ENCODE measurements at places on chromosomes 12 and 14.

DNA sequence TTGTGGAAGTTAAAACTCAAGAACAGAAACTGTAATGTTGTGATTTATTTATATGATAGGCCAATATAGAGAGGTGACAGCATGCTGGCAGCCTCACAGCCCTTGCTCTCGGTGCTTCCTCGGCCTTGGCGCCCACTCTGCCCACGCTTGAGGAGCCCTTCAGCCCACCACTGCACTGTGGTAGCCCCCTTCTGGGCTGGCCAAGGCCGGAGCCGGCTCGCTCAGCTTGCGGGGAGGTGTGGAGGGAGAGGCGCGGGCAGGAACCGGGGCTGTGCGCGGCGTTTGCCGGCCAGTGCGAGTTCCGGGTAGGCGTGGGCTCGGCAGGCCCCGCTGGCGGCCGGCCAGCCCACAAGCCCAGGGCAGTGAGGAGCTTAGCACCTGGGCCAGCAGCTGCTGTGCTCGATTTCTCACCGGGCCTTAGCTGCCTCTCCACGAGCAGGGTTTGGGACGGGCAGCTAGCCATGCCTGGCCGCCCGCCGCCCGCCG lies 65.8 kb upstream of the SLC8A3 start:
- peaks cover 4% of the 10 kb centered on the region for H3K36me3 ChIP-seq
- H3K27me3 ChIP-seq, result no peaks in the 10 kb centered on the region
- DNase-seq, result peak; percentile 52
- peak overlapping the region; percentile 71 for H3K4me3 ChIP-seq

DNA sequence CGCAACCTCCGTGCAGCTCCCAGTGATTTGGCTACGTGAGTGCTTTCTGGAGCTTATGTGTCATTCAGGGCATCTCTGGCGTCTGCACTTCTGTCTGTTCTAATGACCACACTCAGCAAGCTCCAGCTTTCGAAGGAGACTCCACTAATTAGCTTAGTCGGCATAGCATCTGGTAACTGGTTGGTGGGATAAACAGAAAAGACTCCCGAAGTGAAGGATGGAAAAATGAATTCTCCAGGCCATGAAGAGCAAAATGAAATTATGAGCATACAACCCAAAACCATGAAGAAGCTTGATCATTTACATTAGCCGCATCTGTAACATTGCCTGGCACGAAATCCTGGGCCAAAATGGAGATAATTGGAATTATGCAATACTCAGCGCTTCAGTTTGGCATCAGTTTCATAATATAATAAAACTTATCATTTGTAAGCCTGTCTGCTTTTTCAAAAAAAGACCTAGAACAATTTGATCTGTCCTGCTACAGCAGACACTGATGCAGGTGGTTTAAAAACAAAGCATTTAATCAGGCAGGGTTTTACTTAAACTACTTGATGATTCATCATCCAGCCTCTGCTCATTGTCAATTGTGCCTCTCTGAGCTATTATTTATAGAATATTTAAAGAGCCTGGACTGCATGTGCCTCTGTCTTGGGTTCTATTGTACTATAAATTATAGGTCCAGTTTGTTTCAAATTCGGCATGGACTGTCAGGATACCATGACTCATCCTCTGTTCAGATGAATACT lies 87.4 kb downstream of the SYT1 start:
- peak overlapping the region; percentile 68 for H3K27ac ChIP-seq
- peaks cover 9% of the 10 kb centered on the region for H3K4me1 ChIP-seq
- peaks cover 2% of the 10 kb centered on the region for H3K27me3 ChIP-seq

- H3K4me3 ChIP-seq, result peak overlapping the region; percentile 80
- peak; percentile 51 for DNase-seq
- H3K27ac ChIP-seq, result no peak overlapping the region
- peaks cover 51% of the 10 kb centered on the region for H3K27me3 ChIP-seq
- H3K4me1 ChIP-seq, result peaks cover 9% of the 10 kb centered on the region
Observed at GRCh38 chr12:114682785-114683708, 928 bp downstream of the TBX3 start.

DNA sequence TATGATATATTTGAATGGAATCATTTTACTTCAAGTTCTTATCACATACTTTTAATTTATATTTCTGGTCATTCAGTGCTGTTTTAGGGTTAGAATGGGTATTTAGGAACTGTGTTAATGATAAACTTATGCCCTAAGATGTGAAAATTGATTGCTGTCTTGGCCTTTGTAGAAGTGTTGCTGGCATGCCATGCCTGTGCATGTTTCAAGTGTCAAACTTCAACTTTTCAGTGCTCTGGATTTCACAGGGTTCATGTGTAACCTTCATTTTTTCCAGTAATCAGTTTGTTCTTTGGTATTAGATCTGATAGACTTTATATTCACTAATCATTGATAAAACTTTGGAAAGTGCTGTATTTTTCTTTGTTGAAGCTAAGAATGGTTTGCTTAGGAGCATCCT lies 36.6 kb downstream of the YLPM1 start:
- no peak overlapping the region for H3K27ac ChIP-seq
- no peak overlapping the region for H3K4me3 ChIP-seq
- no peak for DNase-seq

- no peak overlapping the region for H3K4me3 ChIP-seq
- H3K27ac ChIP-seq, result no peak overlapping the region
- H3K4me1 ChIP-seq, result peaks cover 1% of the 10 kb centered on the region
- H3K36me3 ChIP-seq, result no peaks in the 10 kb centered on the region
- no peaks in the 10 kb centered on the region for H3K27me3 ChIP-seq
Observed at GRCh38 chr12:24113701-24114100, 164.2 kb upstream of the SOX5 start.

GRCh38 chr12:96486751-96487613 lies 2.4 kb upstream of the CFAP54 start:
- no peaks in the 10 kb centered on the region for H3K27me3 ChIP-seq
- H3K36me3 ChIP-seq, result no peaks in the 10 kb centered on the region
- H3K27ac ChIP-seq, result no peak overlapping the region
- no peak for DNase-seq
- H3K4me1 ChIP-seq, result no peaks in the 10 kb centered on the region

GRCh38 chr12:51752234-51752889 lies 96.2 kb downstream of the FIGNL2 start:
- H3K36me3 ChIP-seq, result peaks cover 3% of the 10 kb centered on the region
- no peak overlapping the region for H3K4me3 ChIP-seq
- H3K27ac ChIP-seq, result no peak overlapping the region
- H3K4me1 ChIP-seq, result no peaks in the 10 kb centered on the region

- H3K27me3 ChIP-seq, result peaks cover 6% of the 10 kb centered on the region
- no peaks in the 10 kb centered on the region for H3K36me3 ChIP-seq
- DNase-seq, result no peak
- no peak overlapping the region for H3K27ac ChIP-seq
- peaks cover 18% of the 10 kb centered on the region for H3K4me1 ChIP-seq
- H3K4me3 ChIP-seq, result no peak overlapping the region
Observed at GRCh38 chr14:54671537-54671936, 104.6 kb downstream of the SAMD4A start.

DNA sequence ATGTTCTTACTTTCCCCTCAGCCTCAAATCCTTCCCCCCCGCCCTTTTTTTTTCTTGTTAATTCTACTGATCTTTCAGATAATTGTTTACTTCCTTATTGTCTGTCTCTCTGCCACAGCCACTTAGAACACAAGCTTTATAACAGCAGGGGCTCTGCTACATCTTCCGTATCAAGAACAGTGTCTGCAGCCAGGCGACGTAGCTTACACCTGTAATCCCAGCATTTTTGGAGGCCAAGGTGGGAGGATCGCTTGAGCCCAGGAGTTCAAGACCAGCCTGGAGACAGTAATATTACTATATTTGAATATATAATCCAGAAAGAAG lies 5.4 kb downstream of the SOS2 start:
- no peak overlapping the region for H3K27ac ChIP-seq
- H3K36me3 ChIP-seq, result peaks cover 7% of the 10 kb centered on the region
- H3K27me3 ChIP-seq, result no peaks in the 10 kb centered on the region
- no peak overlapping the region for H3K4me3 ChIP-seq
- DNase-seq, result no peak

DNA sequence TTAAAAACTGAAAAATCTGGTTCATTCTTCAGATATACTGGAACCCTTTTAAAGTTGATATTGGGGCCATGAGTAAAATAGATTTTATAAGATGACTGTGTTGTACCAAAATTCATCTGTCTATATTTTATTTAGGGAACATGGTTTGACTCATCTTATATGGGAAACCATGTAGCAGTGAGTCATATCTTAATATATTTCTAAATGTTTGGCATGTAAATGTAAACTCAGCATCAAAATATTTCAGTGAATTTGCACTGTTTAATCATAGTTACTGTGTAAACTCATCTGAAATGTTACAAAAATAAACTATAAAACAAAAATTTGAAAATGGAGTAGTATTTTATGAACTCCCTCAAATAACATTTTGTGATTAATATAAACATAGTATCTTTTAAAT lies 14.2 kb downstream of the PTGER2 start:
- H3K4me1 ChIP-seq, result no peaks in the 10 kb centered on the region
- H3K27me3 ChIP-seq, result peaks cover 3% of the 10 kb centered on the region
- H3K27ac ChIP-seq, result no peak overlapping the region
- no peak overlapping the region for H3K4me3 ChIP-seq

DNA sequence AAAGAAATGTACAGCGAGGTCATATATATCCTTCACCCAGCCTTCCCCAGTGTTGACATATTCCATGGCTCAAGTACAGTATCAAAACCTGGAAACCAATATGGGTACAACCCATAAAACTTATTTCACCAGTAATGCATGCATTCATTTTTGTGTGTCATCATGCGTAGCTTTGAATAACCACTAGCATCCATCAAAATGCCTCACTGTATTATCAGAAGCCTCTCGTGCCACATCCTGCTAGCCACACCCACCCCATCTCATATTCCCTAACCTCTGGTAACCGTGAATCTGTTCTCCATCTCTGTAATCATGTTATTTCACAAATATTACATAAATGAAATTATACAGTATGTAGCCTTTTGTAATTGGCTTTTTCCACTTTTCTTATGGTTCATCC lies 314.3 kb downstream of the RAD51B start:
- no peak for DNase-seq
- no peak overlapping the region for H3K4me3 ChIP-seq
- no peak overlapping the region for H3K27ac ChIP-seq
- no peaks in the 10 kb centered on the region for H3K36me3 ChIP-seq
- H3K4me1 ChIP-seq, result peaks cover 5% of the 10 kb centered on the region
- H3K27me3 ChIP-seq, result no peaks in the 10 kb centered on the region
